Suppressor macrophage (primary cell): ENCODE measurements at places on chromosomes 6 and 20.
A peak's percentile ranks its signal among the peaks of the same experiment; 100 is the strongest.

GRCh38 chr6:56995347-56995902 lies 40.5 kb downstream of the BEND6 start:
- no peak for DNase-seq

GRCh38 chr20:37438464-37439222 lies 82.4 kb upstream of the NNAT start:
- DNase-seq = no peak

GRCh38 chr6:3230256-3230882 lies 2.9 kb upstream of the TUBB2B start:
- DNase-seq = no peak

GRCh38 chr6:24064106-24064505 lies 61.9 kb upstream of the NRSN1 start:
- DNase-seq = peak; percentile 47

- DNase-seq = no peak
Measured at GRCh38 chr6:144544266-144544830, 259.2 kb downstream of the UTRN start.

- no peak for DNase-seq
Measured at GRCh38 chr6:68502946-68503345, 132.1 kb upstream of the ADGRB3 start.

- no peak for DNase-seq
Measured at GRCh38 chr20:64040231-64041039, 4.5 kb downstream of the C20orf204 start.

DNA sequence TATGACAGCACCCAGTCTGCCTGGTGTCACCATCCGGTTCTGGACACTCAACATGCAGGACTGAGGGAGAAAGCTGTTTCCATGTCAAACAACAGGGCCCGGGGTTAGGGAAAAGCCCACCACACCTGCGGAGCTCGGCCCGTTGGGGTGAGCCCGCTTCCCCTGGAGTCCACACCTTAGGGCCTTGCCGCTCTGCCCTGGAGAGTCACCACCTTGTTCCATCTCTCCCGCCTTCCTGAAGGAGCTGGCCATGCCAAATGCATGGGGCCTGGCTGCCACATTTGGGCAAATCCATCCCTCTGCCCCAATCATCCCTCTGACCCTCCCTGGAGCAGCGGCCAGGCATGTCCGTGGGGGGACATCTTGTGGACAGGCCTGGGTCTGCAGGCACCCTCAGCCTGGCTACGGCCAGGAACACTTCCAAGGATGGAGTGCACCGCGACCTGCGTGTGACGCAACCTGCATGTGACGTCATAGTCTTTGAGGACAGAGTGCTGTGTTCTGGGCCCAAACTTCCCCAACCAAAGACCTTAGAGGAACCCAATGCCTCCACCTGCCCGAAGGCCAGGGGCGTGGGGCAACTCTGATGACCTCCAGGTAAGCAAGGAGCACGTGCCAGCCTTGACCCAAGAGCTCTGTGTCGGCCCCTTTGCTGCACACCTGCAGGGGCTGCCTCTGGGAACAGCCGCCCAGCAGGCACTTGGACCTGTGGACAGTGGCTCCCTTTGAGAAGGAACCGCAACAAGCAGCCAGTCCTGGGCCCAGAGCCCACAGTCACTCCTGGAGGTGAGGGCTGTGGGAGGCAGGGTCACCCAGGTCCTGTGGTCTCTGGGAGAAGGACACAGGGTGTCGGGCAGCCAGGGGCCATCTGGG lies 1.7 kb downstream of the CABLES2 start:
- peak; percentile 28 for DNase-seq

- peak; percentile 33 for DNase-seq
Measured at GRCh38 chr6:79173378-79173777, 61.1 kb downstream of the HMGN3 start.

DNA sequence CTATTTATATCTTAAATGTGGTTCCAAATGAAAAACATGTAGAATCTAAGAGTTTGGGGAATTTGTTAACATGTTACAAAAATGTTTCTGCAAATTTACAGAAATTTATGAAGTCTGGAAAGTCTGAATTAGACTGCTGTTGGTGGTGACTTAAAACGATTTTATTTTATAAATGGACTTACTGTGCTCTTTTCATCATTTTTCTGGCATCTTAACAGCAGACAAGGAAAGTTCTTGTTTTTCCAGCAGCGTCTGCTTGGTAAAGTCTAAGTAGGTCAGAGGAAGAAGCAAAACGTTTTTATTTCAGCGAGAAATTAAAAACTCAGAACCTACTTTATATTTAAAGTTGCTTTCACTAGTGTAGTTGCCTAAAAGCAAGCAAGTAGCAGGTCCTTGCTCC lies 48.6 kb upstream of the COL9A1 start:
- DNase-seq = no peak

DNA sequence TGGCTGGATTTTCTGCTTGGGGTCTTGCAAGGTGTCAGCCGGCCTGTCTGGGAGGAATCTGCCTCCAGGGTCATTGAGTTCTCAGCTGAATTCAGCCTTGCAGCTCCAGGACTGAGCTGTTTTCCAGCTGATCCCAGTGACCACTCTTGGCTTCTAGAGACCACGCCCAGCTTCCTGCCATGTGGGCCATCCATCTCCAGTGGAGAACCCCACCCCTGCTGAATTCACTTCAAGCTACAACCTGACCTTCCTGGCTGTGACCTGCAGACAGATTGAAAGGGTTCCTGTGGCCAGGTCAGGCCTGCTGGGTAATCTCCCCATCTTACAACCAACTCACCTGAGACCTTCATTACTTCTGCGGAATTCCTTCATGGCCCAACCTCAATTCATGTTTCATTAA lies 26.5 kb upstream of the SYNDIG1 start:
- no peak for DNase-seq

GRCh38 chr6:40779409-40779808 lies 192.2 kb upstream of the LRFN2 start:
- DNase-seq = no peak

- DNase-seq = no peak
Measured at GRCh38 chr6:18268066-18268465, 3.7 kb upstream of the DEK start.

DNA sequence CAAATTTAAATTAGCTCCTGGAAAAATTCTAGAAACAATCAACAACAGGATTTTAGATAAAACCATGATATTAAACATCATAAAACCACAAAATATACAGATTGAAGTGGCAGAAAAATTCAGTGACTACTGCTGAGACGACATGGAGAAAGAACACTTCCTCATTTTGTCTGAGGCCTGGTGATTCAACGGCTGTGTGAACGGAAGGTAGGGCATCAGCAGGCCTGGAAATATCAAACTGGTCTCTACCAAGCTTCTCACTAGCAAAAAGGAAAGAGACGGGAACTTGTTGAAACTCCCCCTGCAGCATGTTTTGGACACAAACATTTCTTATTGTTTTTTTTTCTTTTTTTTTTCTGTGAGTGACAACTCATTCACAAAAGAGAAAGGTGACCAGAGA lies 58.0 kb upstream of the AHI1 start:
- DNase-seq = peak; percentile 81

DNA sequence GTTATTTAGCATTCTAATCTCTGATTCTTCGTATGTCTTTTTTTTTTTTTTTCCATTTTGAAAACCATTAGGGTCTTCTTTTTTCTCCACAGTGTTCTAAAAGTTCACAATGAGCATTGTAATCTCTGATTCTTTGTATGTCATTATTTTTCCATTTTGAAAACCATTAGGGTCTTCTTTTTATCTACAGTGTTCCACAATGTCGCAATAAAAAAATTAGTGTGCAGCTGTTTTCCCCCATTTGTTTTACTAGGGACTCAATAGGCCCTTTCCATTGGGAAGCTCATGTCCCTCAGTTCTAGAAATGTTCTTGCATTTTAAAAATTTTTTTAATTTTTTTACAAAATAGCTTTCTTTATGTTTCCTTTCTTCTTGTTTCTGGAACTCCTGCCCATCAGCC lies 64.2 kb downstream of the RNF182 start:
- no peak for DNase-seq

DNA sequence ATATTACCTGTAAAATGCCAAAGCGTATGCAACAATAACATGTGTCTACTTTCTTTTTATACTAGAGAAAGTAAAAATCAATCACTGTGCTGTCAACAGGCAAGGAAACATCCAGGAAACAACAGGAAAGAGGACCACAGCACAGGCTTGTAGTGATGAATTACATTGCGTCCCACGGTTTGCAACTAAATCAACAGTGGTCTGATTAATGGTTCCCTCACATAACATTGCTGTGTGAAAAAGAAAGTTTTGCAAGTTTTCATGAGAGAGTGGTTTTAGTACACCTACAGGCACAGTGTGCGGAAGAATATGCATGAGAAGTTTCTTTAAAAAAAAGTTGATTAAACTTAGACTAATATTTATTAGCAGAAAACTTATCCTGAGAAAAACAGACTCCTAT lies 329.5 kb upstream of the HSF2 start:
- no peak for DNase-seq

- no peak for DNase-seq
Measured at GRCh38 chr20:62605236-62605943, 36.9 kb upstream of the SLCO4A1 start.

DNA sequence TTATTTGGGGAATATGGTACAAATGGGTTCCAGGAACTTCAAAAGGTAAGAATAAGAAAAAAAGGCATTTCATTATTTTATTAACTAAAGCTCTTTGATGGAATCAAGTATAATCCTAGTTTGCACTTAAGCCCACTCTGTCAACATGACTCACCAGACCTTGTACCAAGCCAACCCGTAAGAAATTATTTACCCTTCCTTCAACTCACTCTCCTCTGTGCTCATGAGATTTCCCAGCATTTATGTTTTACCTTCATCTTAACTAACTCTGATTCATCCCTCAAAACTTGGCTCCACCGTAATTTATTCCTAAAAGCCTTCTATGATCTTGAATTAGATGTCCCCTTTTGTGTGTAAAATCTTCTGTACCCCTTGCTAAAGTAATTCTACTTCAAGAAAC lies 308.7 kb downstream of the PKHD1 start:
- DNase-seq = no peak

GRCh38 chr6:44166591-44167184 lies 8.1 kb downstream of the CAPN11 start:
- peak; percentile 62 for DNase-seq

DNA sequence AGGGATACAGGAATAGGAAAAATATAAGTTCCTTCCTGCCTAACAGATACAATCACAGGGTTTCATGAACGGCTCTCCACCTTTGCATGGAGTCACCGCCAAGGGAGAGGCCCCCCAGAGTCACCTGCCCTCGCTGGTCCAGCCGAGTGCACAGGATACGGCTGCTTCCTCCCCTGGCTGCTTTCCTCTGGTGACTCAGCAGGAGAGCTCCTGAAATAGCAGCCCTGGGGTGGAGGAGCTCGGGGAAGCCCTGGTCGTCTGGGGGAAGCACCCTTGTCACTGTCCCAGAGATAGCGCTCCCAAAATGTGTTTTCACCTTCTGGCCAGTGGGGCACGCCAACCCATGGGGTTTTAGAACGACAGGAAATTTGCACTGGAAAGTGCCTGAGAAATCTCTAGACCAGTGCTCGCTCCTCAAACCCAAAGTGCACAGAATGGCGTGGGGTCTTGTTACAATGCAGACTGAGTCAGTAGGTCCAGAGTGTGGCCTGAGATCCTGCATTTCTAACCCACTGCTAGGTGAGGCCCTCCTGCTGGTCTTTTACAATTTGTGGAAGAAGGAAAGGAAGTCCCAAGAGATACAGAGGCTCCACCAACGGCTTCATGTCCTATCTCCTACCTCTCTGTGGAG lies 35.9 kb upstream of the FAM50B start:
- peak; percentile 66 for DNase-seq

GRCh38 chr6:169424149-169424804 lies 170.6 kb upstream of the THBS2 start:
- no peak for DNase-seq

GRCh38 chr6:37982317-37982716 lies 162.8 kb downstream of the ZFAND3 start:
- peak; percentile 15 for DNase-seq

DNA sequence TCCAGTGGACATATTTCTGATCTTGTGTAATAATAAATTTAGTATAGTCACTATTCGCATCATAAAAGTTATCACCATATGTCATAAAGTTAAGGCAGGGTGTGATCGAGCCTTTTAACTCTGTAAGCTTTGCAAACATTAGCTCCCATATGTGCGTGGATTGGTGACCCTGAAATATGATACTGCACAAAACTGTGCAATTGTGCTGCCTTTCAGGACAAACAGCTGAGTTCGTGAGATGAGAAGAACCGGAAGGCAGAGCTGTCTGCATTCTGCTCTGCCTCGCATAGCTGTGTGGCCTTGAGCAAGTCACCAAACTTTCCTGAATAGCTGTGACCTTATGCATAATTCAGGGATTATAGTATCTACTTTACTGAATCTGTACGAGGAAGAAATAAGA lies 3.2 kb upstream of the PLEKHG1 start:
- no peak for DNase-seq

DNA sequence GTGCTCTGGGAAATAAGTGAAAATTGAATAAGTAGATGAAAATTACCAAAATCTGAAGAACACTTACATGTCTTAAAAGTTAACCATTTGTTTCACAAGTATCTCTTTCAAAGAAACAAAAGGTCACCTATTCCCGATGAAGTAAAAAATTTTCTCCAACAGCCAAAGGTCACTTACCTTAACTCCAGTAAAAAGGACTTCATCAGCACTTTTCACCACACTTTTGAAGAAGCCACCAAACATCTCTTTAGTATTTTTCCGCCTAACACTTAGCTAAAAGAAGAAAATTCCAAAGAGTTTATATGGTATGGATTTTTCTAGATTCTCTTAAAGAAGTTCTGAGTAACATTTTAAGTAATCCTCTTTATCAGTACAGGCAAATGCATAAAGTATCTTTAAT lies 17.3 kb downstream of the SNX5 start:
- no peak for DNase-seq

DNA sequence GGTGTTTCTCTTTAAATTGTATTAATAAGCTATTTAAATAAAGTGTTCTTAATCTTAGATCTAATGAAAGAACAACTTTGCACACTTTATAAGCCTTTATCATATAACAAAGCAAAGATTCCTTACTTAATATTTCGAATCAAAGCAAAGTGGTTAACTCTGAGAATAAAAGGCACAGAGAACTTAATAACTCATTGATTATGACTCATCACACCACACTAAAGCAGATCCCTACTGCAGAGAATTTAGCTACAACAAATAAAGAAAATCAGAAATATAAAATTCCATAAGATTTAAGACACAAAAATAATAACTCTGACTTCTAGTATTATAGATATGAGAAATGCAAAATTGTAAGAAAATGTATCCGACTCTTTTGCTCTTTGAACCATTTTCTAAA lies 135.6 kb upstream of the RUNX2 start:
- DNase-seq = no peak

GRCh38 chr6:53912661-53913060 lies 117.9 kb downstream of the LRRC1 start:
- no peak for DNase-seq
